ENCODE measurements at places on chromosomes 7 and 10.

- DNase-seq, result no peak
Measured at GRCh38 chr10:23314835-23315239, 29.8 kb downstream of the C10orf67 start.

DNA sequence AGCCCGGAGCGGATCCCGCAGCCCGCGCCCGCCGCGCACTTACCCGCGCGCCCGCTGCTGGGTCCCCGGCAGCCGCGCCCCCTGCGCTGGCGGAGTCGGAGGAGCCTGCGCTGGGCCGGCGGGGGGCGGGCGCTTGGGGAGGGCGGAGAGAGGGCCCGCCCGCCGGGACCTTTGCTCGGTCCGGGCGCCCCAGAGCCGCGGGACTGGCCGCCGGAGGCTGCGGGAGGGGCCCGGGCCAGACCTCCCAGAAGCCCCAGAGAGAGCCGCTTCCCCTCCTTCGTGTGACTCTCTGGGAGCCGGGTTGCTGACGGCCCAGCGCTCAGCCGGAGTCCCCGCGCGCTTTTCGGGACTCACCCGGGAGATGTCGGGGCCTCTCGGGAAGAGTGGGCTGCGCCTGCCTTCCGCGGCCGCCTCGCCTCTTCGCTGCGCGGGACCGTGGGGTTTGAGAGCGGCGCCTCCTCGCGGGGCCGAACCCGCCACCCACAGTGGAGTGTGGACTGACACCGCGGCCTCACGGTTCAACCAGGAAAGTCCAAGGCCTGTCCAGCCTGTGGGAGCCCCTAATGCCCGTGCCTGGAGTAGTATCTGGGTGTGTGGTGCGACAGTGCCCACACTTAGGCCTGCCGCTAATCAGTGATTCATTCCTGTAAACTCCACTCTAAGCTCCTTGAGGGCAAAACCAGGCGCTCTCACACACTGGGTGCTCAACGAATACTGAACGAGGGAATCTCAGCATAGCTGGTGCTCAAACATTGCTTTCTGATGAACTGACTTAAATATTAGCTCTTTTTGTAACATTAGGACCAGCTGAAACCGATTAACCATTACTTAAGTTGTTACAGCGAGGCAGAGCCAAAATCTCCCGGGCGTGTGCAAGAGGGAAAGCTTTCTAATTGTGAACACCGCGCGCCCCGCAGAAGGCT lies at the start of gene GSDME:
Gene GSDME, minus strand, starts transcription at position 112 of the 923 bp plus-strand sequence. CDS start 7,690 bp downstream, outside the sequence.
- no peak for DNase-seq

GRCh38 chr7:134034652-134035051 lies 92.5 kb upstream of the LRGUK start:
- DNase-seq, result no peak

- no peak for DNase-seq
Measured at GRCh38 chr7:130907439-130907838, 173.4 kb upstream of the KLF14 start.

- no peak for DNase-seq
Measured at GRCh38 chr10:78222096-78222790, 188.6 kb downstream of the RPS24 start.

- no peak for DNase-seq
Measured at GRCh38 chr10:98101366-98101765, 33.1 kb upstream of the R3HCC1L start.

GRCh38 chr10:89793649-89794254 lies 92.4 kb downstream of the KIF20B start:
- DNase-seq, result no peak

DNA sequence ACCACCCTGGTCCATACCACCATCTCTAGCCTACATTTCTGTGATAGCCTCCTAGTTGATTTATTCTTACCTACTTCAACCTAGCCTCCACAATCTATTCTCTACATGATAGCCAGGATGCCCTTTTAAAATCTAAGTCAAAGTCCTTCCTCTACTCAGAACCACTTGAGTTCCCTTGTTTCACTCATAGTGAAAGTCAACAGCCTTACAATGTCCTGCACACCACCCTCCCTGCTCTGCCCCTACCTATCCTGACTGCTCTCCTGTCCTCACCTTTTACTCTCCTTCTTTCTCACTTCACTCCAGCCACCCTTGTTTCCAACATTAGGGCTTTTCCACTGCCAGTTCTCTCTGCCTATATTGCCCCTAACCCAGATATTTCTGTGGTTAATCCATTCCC lies 146.7 kb downstream of the GRM3 start:
- no peak for DNase-seq

DNA sequence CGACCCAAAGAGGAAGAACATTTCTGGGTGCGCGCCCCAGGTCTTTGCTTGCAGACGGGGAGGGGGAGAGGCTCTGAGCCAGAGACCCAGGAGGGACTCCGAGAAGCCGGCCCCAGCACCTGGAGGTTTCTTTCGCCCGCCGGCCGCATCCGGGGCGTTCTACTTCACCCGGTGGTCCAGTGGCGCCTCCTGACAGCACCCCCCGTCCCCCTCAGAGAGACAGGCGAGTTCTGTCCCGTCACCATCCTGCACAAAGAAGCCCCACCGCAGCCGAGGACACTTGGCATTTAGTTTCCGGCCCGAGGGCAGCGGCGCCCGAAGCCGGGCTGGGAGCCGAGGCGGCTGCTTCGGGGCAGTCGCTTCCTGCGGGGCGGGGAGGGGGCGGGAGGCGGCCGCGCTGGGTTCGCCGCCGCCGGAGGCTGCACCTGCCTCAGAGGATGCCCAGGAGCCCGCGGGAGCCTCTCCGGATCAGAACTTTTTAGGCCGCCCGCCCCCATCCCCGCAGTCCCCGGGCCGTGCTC lies at the start of gene TMEM178B:
Gene TMEM178B, plus strand, starts transcription at position 424 of the 521 bp plus-strand sequence.
- no peak for DNase-seq

- no peak for DNase-seq
Measured at GRCh38 chr7:25669281-25669781, 441.0 kb upstream of the NPVF start.

- no peak for DNase-seq
Measured at GRCh38 chr10:62162261-62162981, 106.2 kb downstream of the RTKN2 start.

DNA sequence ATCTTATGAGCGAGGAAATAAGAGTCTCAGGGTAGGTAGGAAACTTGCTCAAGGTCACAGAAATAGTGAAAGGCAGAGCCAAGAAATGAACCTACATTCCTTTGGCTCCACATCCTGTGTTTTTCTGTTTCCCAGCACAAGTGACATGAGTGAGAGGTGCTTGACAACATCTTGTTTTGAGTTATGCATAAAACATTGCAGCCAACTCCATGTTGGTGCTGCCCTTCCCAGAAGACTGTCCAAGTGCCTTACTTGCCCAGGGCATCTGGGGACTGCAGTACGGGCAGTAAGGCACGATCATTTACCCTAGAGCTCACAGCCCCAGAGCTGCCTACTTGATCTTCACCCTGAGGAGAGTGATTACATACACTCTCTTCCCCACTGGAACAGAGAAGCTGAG lies 148.8 kb downstream of the NOC3L start:
- DNase-seq, result no peak

- no peak for DNase-seq
Measured at GRCh38 chr7:55185941-55186609, 167.3 kb downstream of the EGFR start.

DNA sequence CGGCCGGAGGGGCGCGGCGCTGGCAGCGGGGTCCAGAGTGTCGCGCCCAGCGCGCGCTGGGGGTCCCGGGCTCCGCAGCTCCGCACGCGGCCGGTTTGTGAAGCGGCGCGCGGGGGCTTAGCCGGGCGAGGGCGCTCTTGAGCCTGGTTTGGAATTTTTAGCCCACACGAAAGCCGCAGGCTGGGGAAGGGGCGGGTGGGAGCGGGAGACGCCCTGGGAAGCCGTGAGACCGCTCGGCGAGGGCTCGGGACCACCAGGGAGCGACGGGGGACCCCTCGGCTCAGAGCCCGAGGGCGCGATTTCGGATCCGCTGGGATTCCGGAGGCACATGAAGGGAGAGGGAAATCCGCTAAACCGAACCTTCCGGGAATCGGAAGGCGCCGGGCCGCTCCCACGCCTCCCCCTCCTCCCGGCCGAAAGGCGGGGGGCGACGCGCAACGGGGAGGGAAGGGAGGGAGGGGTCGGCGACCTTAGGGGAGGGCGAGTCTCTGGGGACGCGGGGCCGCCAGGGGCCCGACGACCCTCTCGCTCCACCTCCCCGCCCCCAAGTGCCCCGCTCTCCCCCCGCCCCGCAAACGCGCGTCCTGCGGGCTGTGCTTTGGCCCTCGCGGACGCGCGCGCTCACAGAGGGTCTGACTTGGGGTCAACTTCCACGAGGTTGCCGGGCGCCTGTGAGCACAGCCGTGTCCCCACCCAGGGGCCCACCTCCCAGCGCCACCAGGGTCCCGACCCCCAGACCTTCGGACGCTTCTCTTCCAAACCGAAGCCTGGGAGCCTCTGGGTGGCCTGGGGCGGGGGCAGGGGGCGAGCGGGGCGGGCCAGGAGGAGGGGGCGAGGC lies 5.1 kb upstream of the ELFN1 start:
- peak; percentile 57 for DNase-seq

- DNase-seq, result no peak
Measured at GRCh38 chr7:18555120-18555519, 59.6 kb downstream of the HDAC9 start.

DNA sequence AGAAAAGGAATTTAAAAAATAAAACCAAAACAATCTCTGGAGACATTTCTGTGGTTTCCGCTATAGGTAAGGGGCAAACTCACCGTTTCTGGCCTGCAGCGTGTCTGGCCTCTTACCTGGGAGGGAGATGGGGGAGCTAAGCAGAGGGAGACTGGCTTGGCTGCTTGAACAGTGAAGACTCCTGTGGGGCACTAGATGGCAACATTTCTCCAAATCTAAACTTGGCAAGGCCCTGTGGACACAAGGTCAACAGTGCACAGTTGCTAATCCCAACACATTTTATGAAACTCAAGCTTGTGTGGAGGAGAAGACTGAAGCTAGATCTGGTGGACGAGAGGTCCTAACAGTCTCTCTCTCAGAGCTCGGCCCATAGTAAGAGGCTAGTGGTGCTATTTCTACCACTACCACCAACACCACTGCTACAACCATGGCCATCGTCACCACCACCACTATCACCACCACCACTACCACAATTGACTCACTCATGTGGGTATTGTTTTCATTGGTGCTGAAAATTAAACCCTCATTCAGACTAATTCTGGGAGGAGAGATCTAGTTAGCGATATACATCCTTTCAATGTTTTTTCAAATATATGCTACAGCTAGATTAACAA lies 28.4 kb upstream of the CDHR3 start:
- DNase-seq, result no peak

- no peak for DNase-seq
Measured at GRCh38 chr10:14150526-14150925, 180.2 kb downstream of the FRMD4A start.

DNA sequence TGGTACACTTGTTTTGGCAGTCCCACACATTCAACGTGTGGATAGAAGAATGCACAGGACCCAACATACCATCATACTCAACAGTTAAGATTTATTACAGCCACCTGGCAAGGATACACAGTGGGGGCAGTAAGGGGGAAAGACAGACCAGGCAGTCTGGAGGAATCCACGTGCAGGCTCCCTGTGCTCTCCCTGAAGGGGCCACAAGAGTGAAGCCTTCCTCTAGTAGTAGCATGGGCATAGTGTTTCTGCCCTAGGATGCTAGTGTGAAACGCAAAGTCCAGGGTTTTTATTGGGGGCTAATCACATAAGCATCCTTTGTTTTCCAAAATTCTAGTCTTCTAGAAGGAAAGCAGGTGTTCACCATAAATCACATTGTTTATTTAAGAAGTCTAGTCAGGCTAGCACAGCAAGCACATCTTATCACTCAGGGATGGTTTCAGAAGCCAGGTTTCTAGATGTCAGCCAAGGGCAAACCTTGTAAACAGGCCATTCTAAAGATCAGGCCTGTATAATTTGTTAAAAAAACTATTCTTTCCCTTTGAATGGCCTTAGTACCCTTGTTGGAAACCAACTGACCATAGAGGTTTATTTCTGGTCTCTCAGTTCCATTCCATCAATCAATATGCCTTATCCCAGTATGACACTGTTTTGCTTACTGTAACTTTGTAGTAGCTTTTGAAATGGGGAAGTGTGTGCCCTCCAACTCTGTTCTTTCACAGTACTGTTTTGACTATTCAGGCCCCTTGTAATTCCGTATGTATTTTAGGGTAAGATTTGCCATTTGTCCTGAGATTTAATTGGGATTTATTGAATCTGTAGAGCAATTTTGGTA lies 12.4 kb upstream of the TFAM start:
- no peak for DNase-seq

DNA sequence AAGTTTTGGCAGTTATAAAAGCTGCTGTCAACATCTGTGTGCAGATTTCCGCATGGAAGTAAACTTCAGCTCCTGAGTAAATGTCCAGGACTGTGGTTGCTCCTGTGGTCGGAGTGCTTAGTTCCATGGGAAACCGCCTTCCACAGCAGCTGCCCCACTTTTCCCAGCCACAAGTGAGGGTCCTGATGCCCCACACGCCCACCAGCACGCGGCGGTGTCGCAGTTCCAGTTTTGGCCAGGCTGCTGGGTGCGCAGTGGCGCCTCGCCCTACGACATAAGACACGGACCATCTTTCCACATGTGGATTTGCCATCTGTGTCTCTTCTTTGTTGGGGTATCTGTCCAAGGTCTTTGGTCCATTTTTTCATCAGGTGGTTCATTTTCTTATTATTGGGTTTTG lies 167.1 kb downstream of the DIP2C start:
- no peak for DNase-seq

- DNase-seq, result no peak
Measured at GRCh38 chr7:6653071-6654003, 16.2 kb downstream of the ZNF316 start.

- no peak for DNase-seq
Measured at GRCh38 chr10:68462536-68462935, 9.2 kb downstream of the DNA2 start.

DNA sequence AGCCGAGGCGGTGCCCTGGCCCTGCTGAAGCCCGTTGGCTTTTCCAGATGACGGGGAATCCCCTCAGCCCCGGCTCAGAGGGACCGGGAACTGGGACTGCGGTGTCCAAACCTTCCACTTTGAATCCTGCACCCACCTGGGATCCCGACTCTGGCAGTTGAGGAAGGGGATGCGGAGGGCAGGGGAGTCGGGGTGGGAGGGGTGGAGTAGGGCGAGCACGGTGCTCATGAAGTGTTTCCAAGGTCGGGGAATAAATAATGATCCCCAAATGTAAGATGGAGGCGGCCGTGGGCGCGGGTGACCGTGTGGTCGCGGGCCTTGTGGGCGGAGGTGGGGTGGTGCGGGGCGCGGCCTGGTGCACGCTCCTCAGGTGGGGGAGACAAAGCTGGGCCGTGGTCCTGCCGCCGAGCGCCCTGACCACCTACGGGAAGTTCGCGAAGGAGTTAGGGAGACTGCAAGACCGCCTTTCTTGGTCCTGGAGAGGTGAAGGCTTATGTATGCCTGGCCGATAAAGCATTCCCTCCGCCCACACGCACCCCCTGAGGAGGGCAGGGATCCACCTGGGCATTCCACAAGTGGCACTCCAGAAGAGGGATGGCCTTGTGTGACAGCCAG lies 1.4 kb downstream of the MTURN start:
- no peak for DNase-seq

GRCh38 chr7:92735707-92736106 lies 100.7 kb downstream of the CDK6 start:
- no peak for DNase-seq
